ENCODE measurements at places on chromosomes 5 and 9. TPM values are rescaled to one million over a fixed set of nuclear protein-coding genes. Genes with fewer than 3 reads are reported as not detected.

SLC25A48 gene
- total RNA-seq, result not detected

ANKRD34B gene
- total RNA-seq, result not detected

SAXO1 gene
- not detected for total RNA-seq

CCDC183 gene
- total RNA-seq, result 0.65 TPM

CBY3 gene
- not detected for total RNA-seq

FYB1 gene
- total RNA-seq, result not detected

BSPRY gene
- not detected for total RNA-seq

ADAMTS12 gene
- 0.19 TPM for total RNA-seq

SLC27A6 gene
- not detected for total RNA-seq

IFNA7 gene
- not detected for total RNA-seq

WWC1 gene
- total RNA-seq, result not detected

TTLL11 gene
- 5.9 TPM for total RNA-seq

SCGB3A2 gene
- total RNA-seq, result not detected

IGFBPL1 gene
- total RNA-seq, result not detected

PCDHA13 gene
- not detected for total RNA-seq

NDFIP1 gene
- 56.1 TPM for total RNA-seq

POU5F2 gene
- total RNA-seq, result 2.2 TPM

PCDHGC4 gene
- 2.3 TPM for total RNA-seq

CA9 gene
- total RNA-seq, result not detected

CACFD1 gene
- 4.9 TPM for total RNA-seq

GPR151 gene
- total RNA-seq, result not detected

KIF20A gene
- 61.7 TPM for total RNA-seq

C7 gene
- total RNA-seq, result 0.67 TPM

PCDHA1 gene
- not detected for total RNA-seq

FAM221B gene
- not detected for total RNA-seq

ANXA2R gene
- 5.4 TPM for total RNA-seq

HAVCR2 gene
- total RNA-seq, result 0.67 TPM

AFAP1L1 gene
- total RNA-seq, result 98.3 TPM

KIF4B gene
- total RNA-seq, result 0.33 TPM

SLC34A1 gene
- total RNA-seq, result not detected

TNC gene
- total RNA-seq, result 2.7 TPM

POLE3 gene
- 63.3 TPM for total RNA-seq

FOXE1 gene
- total RNA-seq, result not detected

ARID3C gene
- 0.33 TPM for total RNA-seq

IL33 gene
- 12.7 TPM for total RNA-seq

ARHGEF37 gene
- 16.7 TPM for total RNA-seq

Data from vein endothelial cell (primary cell).